ENCODE measurements at places on chromosomes 7 and 10.

GRCh38 chr7:70807650-70808049 lies 324.3 kb upstream of the GALNT17 start:
- DNase-seq: no peak

GRCh38 chr10:132517951-132518521 lies 19.6 kb upstream of the INPP5A start:
- no peak for DNase-seq

- no peak for DNase-seq
Observed at GRCh38 chr7:39637400-39637799, 14.0 kb downstream of the RALA start.

GRCh38 chr7:101678658-101679057 lies 49.6 kb upstream of the MYL10 start:
- no peak for DNase-seq

- no peak for DNase-seq
Observed at GRCh38 chr10:69831231-69831855, 29.6 kb downstream of the COL13A1 start.

DNA sequence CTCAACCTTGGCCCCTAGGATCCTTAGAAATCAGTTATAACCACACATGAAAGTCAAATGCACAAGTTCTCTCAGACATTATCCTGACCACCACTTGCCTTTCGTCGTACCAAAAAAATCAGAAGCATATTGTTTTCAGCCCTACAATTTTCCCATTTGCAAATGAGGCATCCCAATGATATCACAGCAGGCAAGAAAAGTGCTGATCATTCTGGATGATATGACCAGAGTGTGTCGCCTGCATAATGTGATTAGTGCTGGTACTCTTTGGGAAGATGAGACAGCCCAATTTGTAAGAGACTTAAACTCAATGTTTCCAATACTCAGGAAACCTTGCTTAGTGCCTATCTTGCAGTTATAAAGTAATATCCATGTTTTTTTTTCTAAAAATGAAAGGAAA lies 168.0 kb downstream of the SORCS1 start:
- no peak for DNase-seq

GRCh38 chr7:74405899-74406512 lies 47.7 kb upstream of the GTF2IRD1 start:
- DNase-seq: no peak
